ENCODE measurements at places on chromosomes 2 and 18.

GRCh38 chr2:58131191-58132011 lies 84.8 kb downstream of the VRK2 start:
- no peak for DNase-seq

- no peak for DNase-seq
Measured at GRCh38 chr18:47926101-47926850, 4.2 kb downstream of the SMAD2 start.

DNA sequence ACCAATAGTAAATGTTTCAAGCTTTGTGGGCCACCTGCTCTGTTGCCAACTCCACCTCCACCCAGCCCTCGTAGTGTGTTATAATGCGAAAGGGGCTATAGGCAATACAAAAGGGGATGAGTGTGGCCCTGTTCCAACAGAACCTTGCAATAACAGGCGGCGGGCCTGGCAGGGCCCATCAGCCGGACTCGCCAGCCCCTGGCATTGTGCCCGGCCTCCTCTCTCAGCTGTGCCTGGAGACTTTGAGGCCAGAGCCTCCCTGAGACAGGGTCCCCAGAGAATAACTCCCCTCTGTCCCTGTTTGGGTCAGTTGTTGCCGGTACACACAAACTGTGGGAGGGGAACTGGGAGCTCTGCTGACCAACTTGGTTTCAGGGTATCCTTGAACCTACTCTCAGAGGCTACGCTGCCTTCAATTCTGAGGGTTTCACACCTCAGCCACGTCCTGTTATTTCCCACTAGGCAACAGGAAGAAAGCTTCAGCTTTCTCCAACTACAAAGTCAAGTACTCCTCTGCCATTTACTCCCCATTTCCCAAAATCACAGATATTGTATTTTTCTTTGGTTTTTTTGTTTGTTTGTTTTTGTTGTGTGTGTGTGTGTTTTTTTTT lies 58.0 kb upstream of the ZNF236 start:
- DNase-seq = no peak

DNA sequence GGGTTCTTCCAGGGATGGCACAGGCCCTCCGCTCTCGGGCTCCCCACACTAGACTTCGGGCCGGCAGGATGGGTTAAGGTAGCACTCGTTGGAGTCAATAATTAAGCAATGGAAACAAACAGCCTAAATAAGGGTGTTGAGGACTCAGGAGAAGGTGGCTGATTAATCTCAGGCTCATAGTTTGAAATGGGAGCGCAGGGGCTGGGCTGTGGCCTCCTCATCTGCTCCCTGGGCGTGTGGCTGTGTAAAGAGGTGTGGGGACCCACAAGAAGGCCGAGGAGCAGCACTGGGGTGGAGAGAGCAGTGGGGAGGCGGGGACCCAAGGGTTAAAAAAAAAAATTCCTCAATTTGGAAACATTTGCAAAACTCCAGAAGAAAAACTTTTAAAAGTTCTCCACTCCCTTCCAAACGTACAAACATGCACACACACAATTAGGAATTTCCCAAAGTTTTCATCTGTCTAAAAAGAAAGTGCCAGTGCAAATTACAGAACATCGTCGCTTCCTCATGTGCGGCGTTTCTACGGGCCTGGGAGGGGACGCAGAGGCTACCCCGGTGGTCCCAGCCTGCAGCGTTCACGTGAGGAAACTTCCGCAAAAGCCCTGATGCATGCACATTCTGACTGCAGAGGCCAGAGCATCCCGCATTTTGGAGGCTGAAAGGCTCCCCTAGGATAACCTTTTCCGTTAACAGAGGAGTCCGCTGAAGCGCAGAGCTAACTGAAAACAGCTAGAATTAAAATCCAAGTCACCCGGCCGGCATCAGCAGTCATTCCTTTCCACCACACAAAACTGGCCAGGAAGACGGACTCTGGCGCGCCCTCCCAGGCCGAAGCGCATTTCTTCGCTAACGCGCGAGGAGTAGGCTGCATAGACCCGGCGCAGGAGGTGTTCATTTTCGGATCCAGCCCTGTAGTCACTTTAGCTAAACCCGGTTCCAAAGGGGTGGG lies 1.0 kb upstream of the TUBB6 start:
- peak; percentile 50 for DNase-seq

DNA sequence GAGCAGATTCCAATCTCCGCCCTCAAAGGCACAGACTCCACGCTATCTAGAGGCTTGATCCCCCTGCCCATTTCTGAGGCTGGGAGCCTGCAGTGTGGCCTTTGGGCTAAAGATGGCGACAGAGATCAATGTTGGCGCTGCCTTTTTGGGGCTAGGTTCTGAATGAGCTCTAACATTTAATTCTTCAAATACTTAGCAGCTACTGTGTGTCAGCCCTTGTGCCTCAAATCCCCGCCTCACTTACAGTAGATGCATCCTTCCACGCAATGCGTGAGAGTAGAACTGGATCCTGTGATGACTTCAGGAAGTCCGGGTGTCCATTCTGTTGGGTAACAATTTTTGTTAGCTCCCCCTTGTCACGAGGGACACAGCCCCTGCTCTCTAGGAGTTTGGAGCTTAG lies 12.4 kb downstream of the IL1F10 start:
- no peak for DNase-seq

DNA sequence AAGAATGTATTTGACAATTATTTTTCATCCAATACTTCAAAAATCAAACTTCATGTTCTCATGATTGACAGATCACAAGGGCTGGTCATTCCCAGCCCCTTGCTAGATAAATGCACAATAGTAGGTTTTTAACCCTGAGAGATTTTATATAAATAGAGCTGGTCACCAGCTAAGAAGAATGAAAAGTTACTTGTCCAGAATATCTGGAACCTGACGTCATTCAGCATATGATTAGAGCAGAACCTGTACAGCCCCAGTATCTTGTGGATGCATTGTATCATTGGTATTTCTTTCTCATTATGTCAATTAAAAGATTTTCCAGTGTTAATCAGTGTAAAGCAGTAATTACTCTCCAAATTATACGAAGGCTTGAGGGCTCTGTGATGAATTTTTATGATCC lies 202.8 kb upstream of the RND3 start:
- no peak for DNase-seq

GRCh38 chr2:54691445-54692135 lies 31.9 kb upstream of the EML6 start:
- DNase-seq = no peak

DNA sequence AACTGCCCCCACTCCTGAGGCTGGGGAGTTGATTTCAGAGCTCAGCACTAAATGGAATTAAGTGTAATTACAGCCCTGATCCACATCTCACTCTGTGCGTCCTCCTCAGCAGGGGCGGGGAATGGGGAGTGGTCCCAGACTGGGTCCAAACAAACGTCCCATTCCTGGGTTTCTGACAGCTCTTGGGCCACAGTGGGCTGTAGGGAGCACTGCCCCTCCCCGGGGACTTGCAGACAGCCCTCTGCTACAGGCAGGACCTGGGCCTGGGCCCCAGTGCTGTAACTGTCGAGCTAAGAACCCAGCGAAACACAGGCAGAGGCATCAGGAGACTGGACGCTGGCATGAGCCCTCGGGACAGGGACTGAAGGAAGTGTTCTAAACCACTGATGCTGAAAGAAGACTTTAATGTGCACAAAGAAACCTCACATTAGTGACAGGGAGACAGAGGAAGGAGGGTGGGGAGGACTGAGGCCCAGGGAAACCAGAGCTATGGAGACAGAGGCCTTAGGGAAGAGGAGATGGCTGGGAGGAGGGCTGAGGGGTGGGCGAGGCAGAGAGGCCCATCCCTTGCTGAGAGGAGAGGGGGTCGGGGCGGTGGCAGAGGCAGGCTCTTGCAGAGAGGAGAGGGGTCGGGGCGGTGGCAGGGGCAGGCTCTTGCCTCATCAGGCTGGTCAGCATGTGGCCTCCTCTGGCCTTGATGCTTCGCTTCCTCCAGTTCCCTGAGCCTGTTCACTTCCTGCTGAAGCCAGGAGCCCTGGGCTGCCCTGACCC lies 5.8 kb upstream of the SEMA4C start:
- no peak for DNase-seq

GRCh38 chr18:54388203-54389142 lies 30.8 kb downstream of the C18orf54 start:
- DNase-seq = peak; percentile 48

All from GM04504 (cell line).